Right atrium auricular region (tissue), 2 donors: ENCODE measurements at places on chromosomes 2 and 18. TPM values are rescaled to one million over a fixed set of nuclear protein-coding genes. Genes with fewer than 3 reads are reported as not detected.

DNA sequence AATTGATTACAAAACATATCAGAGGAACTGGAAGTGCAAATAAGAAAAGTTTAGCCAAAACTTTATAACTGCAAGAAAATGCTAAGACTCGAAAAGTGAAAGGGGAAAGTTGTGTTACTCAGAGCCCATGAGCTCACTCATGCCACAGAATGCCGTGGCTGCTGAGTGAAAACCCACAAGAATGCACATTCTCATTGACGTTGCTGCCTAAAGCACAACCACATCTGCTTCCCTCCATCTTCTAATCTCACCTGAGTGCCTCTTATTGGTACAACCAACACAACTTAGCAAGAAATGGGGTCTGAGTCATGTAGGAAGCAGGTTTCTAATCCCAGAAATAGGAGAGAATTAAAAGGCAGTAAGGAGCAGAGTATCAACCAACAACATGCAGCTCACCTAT lies 259.7 kb downstream of the LNPK start:
- DNase-seq, result no peak

- no peak for DNase-seq
Observed at GRCh38 chr2:214393796-214394195, 17.1 kb upstream of the VWC2L start.

- DNase-seq, result no peak
Observed at GRCh38 chr2:43576981-43577892, 18.6 kb downstream of the THADA start.

GRCh38 chr2:16020389-16021008 lies 80.1 kb downstream of the MYCN start:
- DNase-seq, result no peak

DNA sequence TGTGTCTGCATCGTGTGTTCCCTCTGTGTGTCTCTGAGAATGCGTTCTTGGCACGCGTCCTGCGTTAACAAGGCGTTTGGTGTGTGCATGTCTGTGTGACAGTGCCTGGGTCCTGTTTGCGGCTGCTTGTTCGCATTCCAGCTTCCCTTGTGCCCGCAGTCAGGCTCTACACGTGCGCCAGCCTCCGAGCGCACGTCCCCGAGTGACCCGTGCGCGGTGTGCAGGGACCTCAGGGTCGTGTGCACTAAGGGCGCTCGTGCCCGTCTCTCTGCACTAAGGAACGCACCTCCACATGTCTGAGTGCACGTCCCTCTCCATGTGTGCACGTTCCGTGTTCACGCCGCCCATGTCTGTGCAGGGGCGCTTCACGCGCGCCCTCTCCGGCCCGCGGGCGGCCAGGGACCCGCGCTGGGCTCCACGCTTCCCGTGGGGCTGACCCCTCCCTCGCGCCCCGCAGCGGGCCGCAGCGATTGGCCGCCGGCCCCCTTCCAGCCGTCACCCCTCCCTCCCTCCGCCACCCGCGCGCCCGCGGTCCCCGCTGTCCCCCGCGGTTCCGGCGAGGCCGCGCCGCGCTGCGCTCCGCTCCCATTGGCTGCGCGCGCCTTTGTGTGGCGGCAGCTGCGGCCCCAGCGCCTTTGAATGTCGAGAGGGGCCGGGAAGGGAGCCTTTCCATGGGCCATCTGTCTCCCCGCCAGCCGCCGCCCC lies 229.4 kb downstream of the HAUS1 start:
- DNase-seq, result no peak

GRCh38 chr2:146503366-146503765 lies 1341.5 kb upstream of the ACVR2A start:
- DNase-seq, result no peak

The FASTKD1 gene
- total RNA-seq, result 26.7 TPM

DNA sequence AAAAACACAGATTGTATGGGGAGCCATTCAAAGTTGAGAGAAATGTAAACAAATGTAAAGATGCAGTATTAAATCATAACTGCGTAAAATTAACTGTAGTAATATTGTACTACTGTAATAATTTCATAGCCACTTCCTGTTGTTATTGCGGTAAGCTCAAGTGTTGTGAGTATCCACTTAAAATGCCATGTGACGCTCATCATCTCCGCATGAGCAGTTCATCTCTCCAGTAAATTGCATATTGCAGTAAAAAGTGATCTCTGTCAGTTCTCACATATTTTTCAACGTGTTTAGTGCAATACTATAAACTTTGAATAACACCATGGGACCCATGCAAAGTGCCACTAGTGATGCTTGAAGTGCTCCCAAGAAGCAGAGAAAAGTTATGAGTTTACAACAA lies 41.8 kb upstream of the SP3 start:
- no peak for DNase-seq

GRCh38 chr18:8868779-8869415 lies 163.5 kb downstream of the MTCL1 start:
- no peak for DNase-seq

GRCh38 chr2:235757212-235757611 lies 263.4 kb downstream of the AGAP1 start:
- DNase-seq, result no peak

GRCh38 chr2:69616755-69617154 lies 26.8 kb downstream of the AAK1 start:
- DNase-seq, result no peak

- DNase-seq, result no peak
Observed at GRCh38 chr2:88114889-88115288, 13.0 kb downstream of the FABP1 start.

DNA sequence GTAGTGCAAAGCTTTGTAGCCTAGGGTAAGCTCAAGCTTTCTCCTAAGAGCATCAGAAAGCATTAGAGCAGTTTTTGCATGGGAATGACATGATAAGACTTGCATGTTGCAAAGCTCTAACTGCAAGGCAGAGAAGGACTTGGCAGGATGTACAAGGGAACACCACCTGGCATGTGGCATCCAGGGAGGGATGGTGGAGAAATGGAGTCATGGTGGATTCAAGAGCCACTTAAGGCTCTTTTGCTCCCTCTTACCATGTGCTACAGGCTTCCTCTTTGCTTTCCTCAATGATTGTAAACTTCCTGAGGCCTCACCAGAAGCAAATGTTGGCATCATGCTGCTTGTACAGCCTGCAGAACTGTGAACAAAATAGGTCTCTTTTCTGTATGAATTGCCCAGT lies 266.0 kb downstream of the GLI2 start:
- peak; percentile 21 for DNase-seq

DNA sequence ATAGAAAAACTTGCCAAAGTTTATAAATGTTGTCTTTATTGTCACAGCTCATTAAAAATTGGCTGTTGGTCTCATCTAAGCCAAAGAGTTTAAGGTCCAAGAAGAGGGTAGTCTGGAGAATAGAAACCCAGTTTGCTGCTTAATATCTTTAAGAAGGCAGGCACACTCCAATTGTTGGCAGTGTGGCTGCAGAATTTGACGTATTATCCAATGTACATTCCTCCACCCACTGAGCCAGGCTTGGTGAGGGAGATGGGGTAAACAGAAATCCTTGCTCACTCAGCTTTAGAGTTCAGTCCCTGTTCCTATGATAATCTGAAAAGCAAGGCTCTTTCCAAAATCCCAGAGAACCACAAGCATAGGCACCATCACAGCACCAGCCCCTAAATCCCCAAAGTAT lies 10.7 kb upstream of the ADD2 start:
- DNase-seq, result no peak

The MC2R gene
- not detected for total RNA-seq

The FNDC4 gene
- total RNA-seq, result 19.3 TPM

DNA sequence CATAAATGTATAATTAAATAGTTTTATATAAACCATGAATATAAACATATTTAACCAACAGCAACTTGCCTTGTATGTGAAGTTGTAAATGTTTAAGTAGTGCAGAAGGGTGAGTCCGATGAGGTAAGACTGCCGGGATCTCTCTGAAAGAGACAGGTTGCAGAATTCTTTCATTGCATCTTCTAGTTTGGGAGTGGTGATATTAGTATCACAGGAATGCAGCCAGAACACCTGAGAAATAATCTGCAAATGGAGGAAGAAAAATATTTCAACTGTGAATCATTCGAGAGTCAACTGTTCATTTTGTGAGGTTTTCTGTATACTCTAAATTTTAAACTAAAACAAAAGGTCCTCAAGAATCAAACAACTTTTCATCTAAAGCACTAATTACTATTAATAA lies 123.0 kb downstream of the ABCA12 start:
- no peak for DNase-seq

GRCh38 chr18:78582181-78582709 lies 397.4 kb upstream of the SALL3 start:
- peak; percentile 23 for DNase-seq

GRCh38 chr2:173898996-173899395 lies 66.2 kb downstream of the SP3 start:
- DNase-seq, result no peak

The TYMS gene
- total RNA-seq, result 0.89 TPM

- no peak for DNase-seq
Observed at GRCh38 chr18:13239171-13239956, 20.8 kb downstream of the LDLRAD4 start.

The GMCL1 gene
- total RNA-seq, result 7.2 TPM

The AGXT gene
- total RNA-seq, result not detected

DNA sequence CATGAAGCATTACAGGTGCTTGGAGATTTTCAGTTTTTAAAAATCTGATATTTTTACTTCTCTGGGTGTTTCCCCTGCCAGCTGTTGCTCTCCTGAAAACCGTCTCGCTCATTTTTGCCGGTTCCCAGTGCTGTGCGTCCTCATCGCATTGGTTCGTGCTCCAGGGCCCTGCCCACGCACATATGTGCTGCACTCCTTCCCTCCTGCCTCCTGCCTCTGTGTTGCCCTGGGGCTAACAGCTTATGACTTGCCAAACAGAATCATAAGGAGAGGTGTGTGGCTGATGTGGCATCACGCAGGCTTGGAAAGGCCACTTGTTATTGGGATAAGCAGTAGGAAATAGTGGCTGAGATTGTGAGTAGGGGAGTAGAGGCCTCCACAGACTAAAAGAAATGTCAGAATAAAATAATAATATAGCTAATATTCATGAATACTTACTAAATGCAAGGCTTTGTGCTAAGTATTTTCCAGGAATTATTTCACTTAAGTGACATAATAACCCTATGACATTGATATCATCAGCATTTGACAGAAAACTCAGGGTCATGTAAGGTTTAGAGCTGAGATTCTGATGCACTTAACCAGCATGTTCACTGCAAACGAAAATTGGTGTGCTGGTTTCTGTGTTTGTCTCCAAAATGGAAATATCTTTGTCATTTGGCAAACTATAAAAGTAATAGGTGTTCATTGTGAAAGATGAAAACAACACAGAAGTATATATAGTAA lies 53.5 kb downstream of the SLC4A1AP start:
- DNase-seq, result peak; percentile 62

- no peak for DNase-seq
Observed at GRCh38 chr2:32732912-32733472, 105.1 kb downstream of the TTC27 start.

The SCN9A gene
- total RNA-seq, result 0.51 TPM

The CDK15 gene
- not detected for total RNA-seq

The CYS1 gene
- total RNA-seq, result 5.9 TPM

DNA sequence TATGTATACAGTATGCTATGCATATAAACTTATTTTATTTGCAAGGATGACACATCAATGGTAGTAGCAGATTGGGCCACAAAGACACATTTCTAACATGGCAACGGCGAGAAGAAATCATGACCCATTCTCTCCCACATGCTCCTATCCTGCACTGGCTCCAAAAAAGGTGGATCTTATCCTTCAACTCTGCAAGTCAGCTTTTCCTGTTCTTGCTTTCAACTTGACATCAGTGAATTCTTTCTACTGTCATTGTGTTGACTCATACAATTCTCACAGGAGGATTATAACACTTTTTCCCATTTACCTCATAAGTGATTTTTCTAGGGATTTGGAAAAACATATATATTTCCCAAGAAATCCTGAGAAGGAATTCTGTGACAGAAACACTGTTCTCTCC lies 53.1 kb downstream of the ACVR1 start:
- DNase-seq, result no peak

- no peak for DNase-seq
Observed at GRCh38 chr2:71060871-71061270, 7.6 kb upstream of the NAGK start.

The TFCP2L1 gene
- total RNA-seq, result 0.28 TPM

DNA sequence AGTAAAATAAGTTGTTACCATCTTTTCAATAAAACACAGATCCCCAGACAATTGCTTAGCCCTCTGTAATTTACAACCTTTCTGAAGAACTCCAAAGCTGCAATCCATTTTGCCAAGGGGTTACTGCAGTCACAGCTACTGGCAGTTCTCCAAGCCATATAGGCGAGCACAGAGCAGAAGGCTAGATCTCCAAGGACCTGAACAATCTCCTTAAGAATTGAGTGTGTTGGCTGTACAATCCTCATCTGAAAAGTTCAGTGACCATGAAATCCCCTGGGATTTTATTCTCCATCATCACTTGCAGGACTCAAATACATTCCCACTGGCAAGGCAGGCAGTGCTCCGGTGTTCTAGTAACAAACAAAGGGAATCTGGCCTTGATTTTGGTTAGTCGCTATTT lies 103.9 kb upstream of the LRP1B start:
- DNase-seq, result no peak

DNA sequence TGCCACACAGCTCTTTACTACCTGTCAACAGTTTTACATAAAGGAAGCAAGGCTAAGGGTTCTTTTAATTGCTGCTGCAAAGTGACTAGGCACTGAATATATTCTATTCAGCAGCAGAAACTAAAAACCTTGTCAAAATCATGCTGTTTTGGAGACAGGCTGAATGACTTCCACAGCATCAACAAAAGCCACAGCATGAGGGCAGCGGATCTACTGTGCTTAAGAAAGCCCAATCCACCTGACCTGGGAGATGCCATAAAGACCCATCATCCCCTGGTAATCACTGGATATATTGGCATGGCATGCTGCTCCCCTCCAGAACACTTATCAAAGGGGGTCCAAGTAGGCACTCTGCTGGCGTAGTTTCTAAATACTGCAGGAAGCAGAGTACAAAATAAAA lies 715.1 kb upstream of the SLC8A1 start:
- DNase-seq, result no peak

GRCh38 chr18:3305354-3305762 lies 43.4 kb downstream of the MYL12B start:
- no peak for DNase-seq

DNA sequence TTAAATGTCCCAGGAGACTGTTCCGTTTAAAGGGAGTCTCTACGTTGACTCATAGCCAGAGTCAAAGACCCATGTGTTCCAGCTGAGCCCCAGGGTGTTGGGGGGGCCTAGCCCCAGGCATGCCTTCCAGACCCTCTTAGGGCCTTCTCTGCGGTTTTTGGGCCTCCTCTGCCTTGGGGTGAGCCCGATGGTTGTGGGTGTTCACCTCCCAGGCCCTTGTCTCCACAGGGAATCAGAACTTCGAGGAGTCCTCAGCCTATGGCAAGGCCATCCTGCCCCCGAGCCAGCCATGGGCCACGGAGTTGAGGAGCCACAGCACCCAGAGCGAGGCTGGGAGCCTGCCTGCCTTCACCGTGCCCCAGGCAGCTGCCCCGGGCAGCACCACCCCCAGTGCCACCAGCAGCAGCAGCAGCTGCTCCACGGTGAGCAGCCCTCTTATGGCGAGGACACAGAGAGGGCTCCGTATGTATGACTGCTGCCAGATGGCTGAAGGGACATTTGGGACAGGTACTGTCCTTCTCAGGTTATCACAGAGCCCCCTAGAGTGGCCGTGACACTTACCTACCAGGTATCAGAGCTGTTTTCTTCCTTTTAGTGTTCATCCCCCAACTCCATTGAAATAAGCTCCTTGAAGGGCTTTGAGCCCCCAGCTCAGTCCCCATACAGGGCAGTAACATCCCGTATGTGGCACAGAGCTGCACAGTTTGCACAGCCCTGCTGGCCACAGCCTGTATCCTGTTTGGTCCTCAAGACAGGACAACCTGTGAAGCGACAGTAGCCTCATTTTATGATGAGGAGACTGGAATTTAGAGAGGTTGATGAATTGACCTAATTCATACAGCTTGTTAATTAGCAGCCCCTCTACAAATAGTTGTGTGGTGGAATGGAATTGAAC lies 80.7 kb downstream of the EPAS1 start:
- DNase-seq, result no peak

The TMEM178A gene
- total RNA-seq, result 4.3 TPM
